Sigmoid colon (tissue), 7 donors: ENCODE measurements at places on chromosomes 3 and 15.

DNA sequence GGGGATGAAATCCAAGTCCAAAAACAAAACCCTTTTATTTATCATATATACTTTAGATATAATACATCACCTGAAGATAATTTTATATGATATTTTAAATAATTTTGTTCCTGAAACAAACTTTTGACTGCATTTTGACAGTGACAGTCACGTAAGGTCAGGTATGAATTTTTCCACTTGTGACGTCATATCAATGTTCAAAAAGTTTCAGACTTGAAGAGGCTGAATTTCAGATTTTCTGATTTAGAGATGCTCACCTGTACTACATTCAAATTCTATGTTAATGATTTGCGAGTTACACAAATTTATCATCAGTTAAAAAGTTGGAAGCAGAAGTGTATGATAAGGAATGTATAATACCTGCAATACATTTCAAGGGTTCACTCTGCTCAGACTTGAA lies 136.1 kb upstream of the EPHA6 start:
- DNase-seq: no peak

GRCh38 chr15:40054855-40055575 lies 16.0 kb upstream of the SRP14 start:
- peak; percentile 61 for DNase-seq

- DNase-seq: peak; percentile 40
Observed at GRCh38 chr15:25688166-25688565, 175.0 kb downstream of the ATP10A start.

- no peak for DNase-seq
Observed at GRCh38 chr3:107689355-107689754, 166.6 kb downstream of the BBX start.

- no peak for DNase-seq
Observed at GRCh38 chr3:58261954-58262666, 24.5 kb downstream of the ABHD6 start.

DNA sequence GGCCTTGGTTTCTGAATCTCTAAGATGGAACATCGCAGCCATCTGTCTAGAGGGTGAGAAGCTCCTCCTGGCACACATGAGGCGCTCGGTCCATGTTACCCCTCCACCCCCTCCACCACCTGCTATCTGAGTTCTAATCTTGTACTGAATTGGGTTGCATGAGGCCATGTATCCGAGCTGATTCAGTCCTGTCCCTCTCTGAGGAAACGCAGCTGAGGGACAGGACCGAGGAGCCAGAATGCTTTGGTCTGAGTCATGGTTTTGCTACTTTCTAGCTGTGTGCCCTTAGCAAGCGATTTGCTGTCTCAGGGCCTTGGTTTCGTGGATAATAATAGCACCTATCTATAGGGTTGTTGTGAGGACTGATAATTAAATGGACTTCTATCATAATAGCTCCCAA lies 87.8 kb upstream of the SEC13 start:
- DNase-seq: no peak

DNA sequence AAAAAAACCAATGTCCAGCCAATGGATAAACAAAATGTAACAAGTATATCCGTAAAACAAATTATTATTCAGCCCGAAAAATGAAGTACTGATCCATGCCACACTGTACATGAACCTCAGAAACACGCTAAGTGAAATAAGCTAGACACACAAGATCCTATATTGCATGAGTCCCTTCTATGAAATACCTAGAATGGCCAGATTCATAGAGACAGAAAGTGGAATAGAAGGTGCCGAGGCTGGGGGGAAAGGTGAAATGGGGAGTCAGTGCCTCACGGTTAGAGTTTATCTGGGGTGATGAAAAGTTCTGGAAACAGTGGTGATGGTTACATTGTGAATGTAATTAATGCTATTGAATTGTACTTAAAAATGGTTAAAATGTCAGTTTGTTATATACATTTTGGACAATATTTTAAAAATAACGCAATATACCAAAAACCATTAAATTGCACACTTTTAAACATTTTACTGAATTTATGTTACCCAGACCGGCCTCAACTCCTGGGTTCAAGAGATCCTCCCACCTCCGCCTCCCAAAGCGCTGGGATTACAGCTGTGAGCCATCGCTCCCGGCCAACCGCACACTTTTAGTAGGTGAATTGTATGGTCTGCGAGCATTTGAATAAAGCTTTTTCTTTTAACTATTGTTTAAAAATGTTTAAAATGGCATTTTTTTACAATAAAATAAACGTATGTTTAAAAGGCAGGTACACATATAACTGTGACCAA lies 2.1 kb downstream of the RNF168 start:
- DNase-seq: no peak

DNA sequence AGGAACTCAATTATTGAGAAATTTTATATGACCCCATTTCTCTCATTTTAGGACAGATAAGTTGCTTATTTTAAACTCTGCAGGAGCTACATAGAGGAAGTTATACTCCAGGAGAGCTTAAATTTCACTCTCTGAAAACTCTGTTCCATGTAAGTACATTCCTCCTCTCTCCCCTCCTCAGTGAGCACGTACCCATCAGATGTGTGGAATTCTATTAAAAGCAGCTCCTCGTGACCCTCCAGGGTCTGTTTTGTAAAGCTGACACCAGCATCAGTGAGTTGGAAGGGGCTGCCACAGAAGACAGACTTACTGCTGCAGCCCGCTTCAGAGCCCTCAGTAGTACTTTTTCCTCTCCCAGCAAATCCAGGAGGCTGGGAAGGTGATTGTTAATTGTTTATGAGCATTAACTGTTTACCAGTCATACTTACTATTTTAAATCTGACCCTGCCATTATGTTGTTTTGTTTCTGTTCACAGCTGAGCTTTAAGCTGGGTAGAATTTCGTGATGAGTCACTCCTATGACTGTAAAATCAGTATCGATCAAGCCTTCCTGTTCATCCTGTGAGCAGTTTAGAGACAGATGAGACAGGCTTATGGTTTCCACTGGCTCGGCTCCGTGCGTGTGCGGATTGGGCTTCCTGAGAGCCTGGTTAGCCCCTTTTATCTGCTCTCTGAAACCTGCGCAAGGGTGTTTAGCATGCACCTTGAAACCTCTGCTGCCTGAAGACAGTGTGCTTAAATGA lies 20.4 kb downstream of the IGF1R start:
- no peak for DNase-seq

DNA sequence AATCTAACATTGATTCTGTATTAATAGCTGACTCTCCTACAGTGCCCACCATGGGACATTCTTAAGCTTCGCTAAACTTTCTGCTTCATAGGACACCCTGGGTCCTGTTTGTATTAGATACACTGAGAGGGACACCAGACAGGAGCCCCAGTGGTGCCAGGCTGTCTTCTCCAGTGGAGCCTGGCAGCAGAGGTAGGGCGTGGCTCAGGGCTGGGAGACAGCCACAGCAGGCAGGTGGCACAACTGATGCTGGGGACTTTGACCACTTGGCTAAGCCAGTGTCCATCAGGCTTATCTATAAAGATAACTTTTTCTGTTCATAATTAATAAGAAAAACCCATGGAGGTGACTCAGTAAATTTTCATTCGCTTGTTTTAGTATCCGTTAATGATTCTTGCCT lies 21.8 kb downstream of the NIPA1 start:
- no peak for DNase-seq

DNA sequence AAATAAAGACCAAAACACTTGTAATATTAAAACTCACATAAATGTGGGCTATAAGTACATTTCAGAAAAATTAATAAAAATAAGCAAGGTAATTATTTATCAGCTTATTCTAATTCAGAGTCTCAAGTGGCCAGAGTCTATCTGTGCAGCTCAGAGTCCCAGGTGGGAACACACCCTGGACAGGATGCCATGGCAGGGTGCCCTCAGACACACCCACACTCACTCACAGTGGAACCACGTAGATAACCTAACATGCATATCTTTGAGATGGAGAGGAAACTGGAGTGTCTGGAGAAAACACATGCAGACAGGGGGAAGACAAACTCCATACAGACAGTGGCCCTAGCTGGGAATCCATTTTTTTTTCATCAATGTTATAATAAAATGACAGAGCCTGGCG lies 37.2 kb downstream of the FSIP1 start:
- DNase-seq: no peak

GRCh38 chr15:62377736-62378480 lies 212.8 kb upstream of the C2CD4B start:
- DNase-seq: no peak

- no peak for DNase-seq
Observed at GRCh38 chr3:90035643-90036042, 928.2 kb downstream of the EPHA3 start.

GRCh38 chr3:39809181-39809994 lies at the start of gene MYRIP:
Gene MYRIP (plus strand): TSS chr3:39809609. CDS start chr3:39900817, 91,208 bp downstream.
- peak; percentile 69 for DNase-seq

- DNase-seq: no peak
Observed at GRCh38 chr15:46301291-46301690, 666.5 kb downstream of the SQOR start.

- no peak for DNase-seq
Observed at GRCh38 chr3:102390916-102391315, 43.9 kb upstream of the ZPLD1 start.

DNA sequence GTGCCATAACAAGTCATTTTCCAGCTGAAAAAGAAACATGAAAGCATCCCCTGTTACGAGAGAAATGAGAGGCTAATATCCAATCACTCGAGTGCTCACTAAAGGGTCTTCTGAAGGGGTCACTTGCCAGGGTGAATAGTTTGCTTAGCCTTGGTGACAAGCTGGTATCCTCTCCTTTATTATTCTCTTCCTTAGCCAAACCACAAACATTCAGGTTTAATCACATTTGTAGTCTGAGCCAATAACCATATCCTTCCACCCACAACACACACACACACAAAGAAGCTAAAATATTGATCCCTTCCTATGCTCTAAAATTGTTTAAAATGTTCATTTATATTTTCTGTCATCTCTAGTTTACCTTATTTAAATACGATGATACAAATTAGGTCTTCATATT lies 240.5 kb upstream of the TMCO5A start:
- no peak for DNase-seq

- no peak for DNase-seq
Observed at GRCh38 chr3:155230382-155230781, 63.1 kb downstream of the STRIT1 start.

DNA sequence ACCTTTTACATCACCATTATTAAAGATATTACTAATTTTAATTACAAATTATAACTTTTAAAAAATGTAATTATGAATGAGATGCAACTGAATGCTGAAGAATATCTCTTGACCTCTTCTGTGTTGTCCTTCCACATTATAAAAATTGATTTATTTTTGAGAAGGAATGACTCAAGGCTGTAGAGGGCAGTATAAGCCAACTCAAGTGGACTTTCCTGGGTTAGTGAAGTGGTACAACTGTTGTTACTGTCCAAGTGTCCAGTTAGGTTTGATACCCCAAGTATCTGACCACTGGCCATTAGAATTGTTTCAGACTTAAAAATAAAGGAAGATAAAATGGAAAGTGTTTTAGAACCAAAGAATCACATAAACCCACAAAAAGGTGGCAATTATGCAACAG lies 51.9 kb downstream of the BBX start:
- no peak for DNase-seq

DNA sequence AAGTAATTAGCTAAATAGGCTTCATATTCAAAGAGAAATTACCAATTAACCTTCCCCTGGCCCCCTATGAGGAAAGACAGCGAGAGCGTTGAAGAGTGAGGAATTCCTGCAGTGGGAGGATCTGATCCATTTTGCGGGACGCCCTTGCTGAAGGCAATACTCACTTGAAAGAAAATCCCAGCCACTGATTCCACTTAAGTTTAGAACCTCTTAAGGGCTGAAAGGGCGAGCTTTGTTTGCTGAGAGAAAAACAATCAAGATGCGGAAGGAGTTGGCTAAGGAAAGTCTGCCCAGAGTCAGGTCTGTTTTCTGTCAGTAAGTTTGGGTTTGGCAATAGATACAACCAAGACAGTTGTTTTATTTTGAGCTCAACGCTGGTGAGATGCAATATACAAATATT lies 102.8 kb upstream of the GBE1 start:
- DNase-seq: no peak

DNA sequence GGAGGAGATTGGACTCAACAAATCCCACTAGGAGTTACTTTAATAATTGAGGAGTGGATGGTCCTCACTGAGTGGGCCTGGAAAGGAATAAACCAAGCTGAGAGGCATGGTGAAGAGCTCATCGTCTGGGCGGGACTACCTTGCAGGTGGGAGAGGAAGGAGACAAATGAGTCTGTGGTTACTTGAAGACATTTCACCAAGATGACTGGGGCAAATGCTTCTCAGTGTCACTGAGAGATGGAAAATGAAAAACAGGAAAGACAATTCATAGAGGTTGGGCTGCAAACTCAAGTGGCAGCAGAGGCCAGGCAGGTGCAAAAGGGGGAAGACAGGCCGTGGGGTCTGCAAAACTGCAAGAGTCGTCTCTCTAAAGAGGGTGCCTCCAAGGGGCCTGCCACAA lies 1.5 kb upstream of the ARHGAP31 start:
- no peak for DNase-seq

DNA sequence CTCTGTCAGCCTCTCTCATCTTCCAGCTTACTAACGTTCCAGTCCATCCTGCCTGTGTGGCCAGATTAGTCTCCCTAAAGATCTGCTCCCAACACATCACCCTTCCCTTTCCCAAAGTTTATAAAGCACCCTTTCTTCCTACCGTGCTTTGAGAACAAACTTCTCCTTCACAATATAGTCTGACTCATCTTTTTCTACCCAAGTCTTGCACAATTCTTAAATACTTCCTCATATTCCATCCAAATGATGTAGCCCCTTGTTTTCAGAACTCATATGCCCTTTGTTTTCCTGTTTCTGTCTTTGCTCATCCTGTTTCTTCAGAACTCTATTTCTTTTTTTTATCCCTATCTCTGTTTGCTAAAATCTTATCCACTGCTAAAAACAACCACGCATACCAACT lies 326.8 kb downstream of the MFSD1 start:
- DNase-seq: no peak

- DNase-seq: peak; percentile 54
Observed at GRCh38 chr3:46660543-46661523, 32.6 kb downstream of the ALS2CL start.

DNA sequence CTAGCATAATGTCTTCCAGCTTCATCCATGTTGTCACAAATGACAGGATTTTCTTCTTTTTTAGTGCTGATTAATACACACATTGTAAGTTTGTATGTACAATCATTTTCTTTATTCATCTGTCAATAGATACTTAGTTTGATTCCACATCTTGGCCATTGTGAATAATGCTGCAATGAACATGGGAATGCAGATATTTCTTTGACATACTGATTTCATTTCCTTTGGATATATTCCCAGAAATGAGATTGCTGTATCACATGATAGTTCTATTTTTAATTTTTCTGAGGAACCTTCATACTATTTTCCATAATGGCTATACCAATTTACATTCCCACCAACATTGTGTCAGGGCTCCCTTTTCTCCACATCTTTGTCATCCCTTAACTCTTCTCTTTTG lies 117.9 kb downstream of the MEIS2 start:
- DNase-seq: no peak
